ENCODE measurements at places on chromosomes 3 and 15.

DNA sequence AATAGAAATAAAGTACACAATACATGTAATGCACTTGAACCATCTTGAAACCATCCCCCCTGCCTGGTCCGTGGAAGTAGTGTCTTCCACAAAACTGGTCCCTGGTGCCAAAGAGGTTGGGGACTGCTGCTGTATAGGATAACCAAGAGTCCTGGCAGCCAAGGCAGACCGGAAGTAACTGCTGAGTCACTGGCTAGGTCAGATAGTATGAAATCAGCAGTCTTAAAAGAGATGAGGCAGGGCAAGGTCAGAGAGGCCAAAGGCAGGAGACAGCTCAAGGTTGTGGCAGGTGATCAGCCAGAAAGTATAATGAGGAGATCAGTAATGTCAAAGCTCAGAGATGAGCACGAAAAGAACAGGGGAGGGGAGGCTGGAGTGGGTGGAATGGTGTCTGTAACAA is 60.2 kb downstream of the MAP3K13 start:
- DNase-seq = no peak

- DNase-seq = no peak
Observed at GRCh38 chr3:57788624-57789018, 32.5 kb downstream of the SLMAP start.

- no peak for DNase-seq
Observed at GRCh38 chr3:124620600-124621063, 109.6 kb upstream of the UMPS start.

DNA sequence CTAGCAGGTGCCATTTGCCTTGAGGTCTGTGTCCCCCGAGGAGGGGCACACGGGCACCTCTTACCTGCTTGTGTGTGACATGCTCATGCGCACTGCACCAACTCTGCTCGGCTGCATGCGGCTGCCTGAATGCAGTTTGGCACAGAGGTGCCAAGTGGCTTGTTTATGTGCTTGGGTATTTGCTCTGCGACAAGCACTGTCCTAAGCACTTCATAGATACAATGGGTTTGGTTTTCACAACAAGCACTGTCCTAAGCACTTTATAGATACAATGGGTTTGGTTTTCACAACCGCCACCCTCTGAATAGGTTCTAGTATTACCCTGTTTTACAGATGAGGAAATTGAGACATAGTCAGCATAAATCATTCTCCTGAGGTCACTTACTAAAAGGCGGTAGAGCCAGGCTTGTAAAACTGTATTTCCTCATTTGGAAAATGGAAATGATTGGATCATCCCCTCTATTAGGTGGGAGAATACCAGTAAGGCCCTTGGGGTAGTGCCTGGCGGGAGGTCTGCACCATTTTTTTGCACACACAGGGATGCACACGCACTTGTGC is 487 bp downstream of the ITIH4 start:
- DNase-seq = no peak
